GM20000 (cell line): ENCODE measurements at places on chromosomes 1 and 21.

DNA sequence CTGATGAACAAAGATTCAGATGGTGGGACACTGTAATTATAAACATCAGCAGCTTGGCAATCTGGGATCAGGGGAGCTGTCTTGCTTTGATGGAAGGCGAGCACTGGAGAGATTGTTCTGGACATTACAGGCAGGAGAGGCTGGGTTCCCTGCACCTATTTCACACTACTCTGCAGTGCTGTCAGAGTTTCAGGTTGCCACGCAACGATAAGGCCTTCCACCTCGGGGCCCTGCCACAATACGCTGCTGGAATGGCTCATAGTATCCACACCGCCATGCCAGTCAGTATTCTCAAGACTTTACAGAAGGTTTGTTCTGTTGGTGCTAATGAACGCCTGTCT, 96.8 kb downstream of the GLIS1 start:
- no peak for DNase-seq

DNA sequence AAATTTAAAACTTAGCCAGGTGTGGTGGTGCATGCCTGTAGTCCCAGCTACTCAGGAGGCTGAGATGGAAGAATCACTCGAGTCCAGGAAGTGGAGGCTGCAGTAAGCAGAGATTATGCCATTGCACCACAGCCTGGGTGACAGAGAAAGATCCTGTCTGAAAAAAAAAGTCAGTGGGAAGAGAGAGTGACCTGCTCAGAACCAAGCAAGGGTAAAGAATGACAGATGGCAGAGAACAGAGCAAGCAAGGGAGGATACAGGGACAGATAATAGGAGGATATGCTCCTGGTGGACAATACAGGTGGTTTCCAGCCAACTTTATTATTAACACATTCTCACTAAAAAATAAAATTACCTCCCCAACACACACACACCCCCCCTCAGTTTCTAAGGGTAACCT, 4.6 kb upstream of the TMEM51 start:
- no peak for DNase-seq

DNA sequence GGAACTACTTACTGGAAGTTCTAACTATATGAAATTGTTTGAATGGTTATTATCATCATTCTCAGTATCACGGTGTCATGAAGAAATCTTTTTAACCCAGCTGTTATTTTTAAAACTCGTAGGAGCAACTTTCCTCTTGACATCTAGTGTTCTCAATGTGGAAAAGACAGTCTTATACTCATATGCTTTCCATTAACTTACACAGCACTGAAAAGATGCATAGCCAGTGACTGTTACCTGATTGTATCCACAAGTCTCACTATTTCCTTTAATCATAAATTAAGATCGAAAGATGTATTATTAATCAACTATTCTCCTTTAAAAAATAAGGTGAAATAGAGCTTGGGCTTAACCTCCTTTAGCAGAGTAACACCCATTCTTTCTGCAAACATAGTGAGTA, 59.7 kb upstream of the TNFSF4 start:
- DNase-seq: no peak

DNA sequence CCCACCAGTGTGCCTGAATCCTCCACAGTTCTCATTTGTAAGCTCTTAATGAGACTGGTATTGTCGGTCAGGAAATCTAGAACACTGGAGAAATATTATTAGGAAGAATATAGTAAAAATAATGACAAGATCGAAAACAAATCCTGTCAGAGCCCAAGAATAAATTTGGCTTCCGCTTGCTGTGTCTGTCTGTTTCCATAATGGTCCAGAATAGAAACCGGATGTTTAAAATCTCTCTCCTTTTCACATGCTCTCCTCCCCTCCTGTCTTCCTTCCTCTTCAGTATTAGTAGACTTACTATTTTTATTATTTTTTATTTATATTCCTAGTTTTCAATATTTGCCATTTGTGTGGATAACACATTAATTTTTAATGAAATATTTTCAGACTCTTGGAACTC, 187.7 kb downstream of the SDCCAG8 start:
- DNase-seq: no peak

- peak; percentile 30 for DNase-seq
These were observed 147.5 kb downstream of the ZC3H11B start for GRCh38 chr1:219465212-219466093.

GRCh38 chr1:225808136-225808535, 1.8 kb upstream of the EPHX1 start:
- DNase-seq: no peak

GRCh38 chr1:12658531-12659453, 14.9 kb downstream of the AADACL4 start:
- peak; percentile 86 for DNase-seq
